ENCODE measurements at places on chromosomes 7 and 10.

DNA sequence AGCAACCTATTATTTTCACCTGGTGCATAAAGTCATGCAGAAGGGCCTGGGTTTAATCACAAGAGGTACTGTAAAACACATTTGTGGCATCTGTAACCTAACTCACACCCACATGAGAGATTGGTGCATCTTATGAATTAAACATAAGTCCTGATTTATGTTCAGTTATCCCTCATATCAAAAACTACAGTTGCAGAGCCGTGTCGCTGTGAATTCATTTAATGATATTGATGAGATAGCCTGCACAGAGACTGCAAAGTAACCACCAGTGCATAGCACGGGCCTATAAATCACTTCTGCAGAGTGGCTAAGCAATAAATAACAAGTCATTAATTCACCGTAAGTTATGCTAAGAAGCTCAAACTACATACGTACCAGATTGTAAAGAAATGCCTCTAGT is 178.2 kb downstream of the RELN start:
- no peak for DNase-seq

DNA sequence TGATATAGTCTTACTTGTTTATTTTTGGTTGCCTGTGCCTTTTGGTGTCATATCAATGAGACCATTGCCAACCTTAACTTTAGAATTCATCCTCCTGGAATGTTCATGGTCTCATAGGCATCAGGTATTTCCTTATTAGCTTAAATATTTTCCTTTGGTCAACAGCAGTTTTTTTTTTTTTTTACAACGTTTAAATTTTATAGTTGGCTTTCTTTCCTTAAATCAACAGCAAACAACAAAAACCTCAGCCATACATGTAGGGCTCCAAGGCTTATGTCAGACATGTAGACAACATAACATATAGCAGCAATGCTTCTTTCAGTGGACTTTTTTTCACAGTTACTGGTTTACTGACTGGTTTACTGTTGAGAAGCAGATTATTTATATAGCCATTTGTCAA is 22.7 kb downstream of the ENTPD7 start:
- no peak for DNase-seq

DNA sequence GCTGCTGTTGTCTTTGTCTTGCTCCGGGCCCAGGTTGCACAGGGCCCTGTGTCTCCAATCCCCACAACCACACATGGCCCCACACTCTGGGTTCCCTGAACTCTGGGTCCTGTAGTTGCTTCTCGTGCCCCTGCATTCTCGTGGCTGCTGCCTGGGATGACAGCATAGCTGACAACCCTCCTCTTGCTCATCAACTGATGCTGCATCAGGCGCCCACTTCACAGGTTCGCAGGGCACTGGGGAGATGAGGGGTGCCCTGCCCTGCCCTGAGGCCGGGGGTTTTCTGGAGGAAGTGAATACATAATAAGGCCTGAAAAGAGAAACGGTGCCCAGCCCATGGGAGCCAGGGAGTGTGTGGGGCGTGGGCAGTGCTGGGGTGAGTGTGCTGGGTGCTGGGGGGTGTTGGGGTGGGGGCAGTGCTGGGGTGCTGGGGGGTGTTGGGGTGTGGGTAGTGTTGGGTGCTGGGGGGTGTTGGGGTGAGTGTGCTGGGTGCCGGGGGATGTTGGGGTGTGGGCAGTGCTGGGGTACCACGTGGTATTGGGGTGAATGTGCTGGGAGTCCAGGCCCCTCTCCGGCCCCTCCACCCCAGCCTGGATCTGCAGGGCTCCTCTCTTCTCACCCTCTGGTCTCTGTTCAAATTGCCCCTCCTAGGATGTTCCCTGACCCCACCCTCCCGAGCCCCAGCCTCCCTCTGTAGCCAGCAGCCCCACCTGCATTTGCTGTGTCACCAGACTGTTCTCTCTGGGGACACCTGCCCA is 2.0 kb upstream of the MTG1 start:
- no peak for DNase-seq

GRCh38 chr7:2497500-2498336 is 21.5 kb upstream of the GRIFIN start:
- DNase-seq: no peak

- no peak for DNase-seq
Measured at GRCh38 chr10:49519717-49520116, 19.2 kb downstream of the ERCC6 start.

GRCh38 chr7:92340016-92340415 is 94.2 kb downstream of the ANKIB1 start:
- DNase-seq: no peak

DNA sequence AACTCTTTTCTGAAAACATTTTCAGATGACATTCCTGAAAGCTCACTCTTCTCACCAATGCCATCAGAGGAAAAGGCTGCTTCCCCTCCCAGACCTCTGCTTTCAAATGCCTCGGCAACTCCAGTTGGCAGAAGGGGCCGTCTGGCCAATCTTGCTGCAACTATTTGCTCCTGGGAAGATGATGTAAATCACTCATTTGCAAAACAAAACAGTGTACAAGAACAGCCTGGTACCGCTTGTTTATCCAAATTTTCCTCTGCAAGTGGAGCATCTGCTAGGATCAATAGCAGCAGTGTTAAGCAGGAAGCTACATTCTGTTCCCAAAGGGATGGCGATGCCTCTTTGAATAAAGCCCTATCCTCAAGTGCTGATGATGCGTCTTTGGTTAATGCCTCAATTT is 16.5 kb downstream of the ANLN start:
- no peak for DNase-seq

All from stimulated activated CD8-positive, alpha-beta memory T cell treated with anti-CD3 and anti-CD28 coated beads, Interleukin-4, amount 100 ng/mL, for 1 hour (primary cell).